ENCODE measurements at places on chromosomes 2 and 18.
A peak's percentile ranks its signal among the peaks of the same experiment; 100 is the strongest.

DNA sequence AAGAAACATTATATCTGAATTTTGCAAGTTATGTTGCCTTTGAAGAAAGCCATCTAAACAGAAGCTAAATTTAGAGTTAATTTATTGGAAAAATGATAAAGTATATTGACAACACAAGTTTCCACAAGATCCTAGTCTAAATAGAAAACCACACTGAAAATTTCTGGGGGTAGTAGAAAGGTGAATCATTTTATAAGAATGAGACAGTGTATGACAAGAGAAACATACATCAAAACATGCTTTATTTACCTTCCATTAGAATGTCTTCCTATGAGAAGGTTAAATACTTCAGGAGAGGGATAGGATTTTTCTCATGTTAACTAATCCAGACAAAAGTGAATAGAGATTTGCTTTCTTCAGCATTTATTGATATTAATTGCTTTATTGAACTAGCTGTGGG is 1389.8 kb upstream of the ZEB2 start:
- no peak for DNase-seq

- DNase-seq = no peak
These were observed 10.1 kb downstream of the RRM2 start for GRCh38 chr2:10132596-10132995.

- no peak for DNase-seq
These were observed 19.0 kb downstream of the MBP start for GRCh38 chr18:77113361-77114151.

- DNase-seq = peak; percentile 42
These were observed 228.3 kb upstream of the FOSL2 start for GRCh38 chr2:28164280-28164801.

- DNase-seq = peak; percentile 63
These were observed 879 bp upstream of the EPAS1 start for GRCh38 chr2:46296216-46296839.

DNA sequence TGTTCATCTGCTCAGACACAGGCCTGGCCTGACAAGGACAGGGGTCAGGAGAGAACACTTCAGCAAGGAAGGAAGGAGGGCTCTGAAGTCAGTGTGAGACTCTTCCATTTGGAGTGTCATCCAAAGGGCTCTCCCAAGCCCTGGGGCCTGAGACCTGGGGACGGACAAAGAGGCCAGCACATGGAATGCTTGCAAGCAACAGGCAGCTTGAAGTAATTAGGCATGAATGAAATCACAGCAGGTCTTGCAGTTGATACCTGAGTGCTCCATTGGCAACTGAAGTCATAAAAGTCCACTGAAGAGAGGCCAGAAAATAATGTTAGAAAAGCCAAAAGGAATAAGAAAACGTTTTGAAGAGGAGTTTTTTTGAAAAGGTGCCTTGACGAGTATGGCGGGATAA is 231.7 kb downstream of the VAPA start:
- no peak for DNase-seq

DNA sequence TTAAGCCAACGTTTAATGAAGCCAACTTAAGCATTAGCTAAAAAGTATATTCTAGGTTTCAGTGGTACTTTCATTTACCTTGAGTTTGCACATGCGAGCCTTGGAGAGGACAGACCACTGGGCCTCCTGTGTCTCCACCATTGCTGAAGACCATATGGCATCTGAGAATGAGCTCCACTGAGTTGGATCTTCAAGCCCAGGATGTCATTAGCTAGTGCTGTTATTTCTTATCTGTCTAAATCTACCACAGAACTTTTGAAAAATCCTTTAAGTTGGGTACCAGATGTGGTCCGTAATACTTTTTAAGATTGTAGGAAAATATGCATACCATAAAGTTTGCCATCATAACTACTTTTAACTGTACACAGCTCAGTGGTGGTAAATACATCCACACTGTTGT is 161.8 kb downstream of the NCK2 start:
- no peak for DNase-seq

- no peak for DNase-seq
These were observed 210.6 kb downstream of the TFCP2L1 start for GRCh38 chr2:121074293-121074932.

DNA sequence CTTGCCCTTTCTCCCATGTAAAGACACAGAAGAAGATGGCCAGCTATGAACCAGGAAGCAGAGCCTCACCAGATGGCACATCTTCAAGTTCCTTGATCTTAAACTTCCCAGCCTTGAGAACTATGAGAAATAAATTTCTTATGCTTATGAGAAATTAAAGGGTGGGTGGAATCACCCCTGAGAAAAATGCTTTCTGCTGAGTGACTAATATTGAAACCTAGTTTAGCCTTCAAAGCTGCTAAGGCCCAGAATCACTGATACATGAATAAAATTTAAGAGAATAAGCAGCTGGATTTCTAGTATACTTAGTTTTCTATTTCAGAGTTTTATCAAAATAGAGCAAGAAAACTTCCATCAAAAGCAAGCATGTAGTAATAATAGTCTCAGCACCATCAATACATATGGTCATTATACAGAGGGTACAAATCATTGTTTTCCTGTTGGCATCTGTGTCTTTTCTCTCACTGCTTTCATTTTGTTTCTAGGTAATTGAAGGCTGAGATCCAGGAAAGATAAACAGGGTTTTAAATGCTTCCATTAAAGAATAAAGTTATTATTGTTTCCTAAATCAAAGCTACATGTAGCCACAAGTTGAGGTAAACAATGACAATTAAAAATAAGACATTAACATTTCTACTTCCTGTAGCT is 53.3 kb upstream of the COL5A2 start:
- no peak for DNase-seq

DNA sequence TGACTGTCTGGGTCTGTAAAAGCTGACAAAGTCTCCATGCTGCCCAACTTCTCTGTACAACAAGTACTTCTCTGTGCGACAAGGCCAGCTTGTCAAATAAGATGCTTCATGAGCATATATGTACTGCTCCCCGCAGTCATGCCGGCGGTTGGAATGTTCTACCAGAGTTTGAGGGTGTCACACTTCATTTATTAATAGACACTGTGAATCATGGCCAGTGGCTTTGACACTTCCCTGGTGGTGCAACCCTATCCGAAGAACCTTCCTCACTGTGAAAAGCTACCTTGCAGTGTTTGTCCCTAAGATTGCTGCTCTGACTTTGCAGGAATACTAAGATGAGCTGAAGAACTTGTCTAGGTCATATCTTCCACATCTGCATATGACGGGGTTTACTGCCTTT is 120.9 kb upstream of the NRP2 start:
- no peak for DNase-seq

DNA sequence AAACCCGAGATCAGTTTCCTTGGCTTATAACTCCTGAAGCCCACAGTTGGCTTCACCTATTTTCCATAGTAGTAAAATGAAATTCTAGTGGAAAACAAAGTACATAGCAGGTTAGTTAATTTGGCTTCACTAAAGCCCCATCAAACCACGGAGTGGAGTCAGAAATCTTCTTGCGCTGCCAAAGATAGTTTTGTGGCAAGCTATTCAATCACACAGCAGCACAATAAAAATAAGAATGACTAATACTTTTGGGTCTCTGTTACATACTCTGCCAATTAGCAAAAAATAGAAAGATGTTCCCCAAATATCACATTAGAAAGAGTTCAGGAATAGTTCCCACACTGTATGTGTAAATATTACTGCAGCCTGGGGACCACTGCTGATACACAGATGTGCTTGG is 175.2 kb upstream of the NOL4 start:
- no peak for DNase-seq

DNA sequence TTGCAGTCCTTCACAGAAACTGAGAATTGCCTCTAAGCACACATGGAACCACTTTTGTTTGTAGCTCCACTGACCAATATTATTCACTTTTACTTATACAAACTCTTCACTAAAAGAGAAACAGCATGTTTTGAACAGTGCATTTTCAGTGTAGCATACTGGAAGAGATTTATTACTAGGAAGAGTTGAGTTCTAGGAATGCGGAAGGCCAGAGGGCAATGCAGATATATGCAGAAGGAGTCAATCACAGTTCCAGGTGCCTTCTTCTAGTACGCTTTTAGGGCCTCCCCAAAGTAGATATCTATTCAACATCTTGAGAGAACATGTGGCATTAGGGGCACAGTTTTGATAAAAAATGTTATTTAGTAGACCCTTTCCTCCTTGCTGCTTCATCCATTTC is 1654.0 kb upstream of the ZEB2 start:
- no peak for DNase-seq

- DNase-seq = no peak
These were observed 41.0 kb downstream of the FHOD3 start for GRCh38 chr18:36338403-36338933.

Data from heart right ventricle (tissue), 16 donors.